ENCODE measurements at places on chromosomes 13 and 19. TPM values are rescaled to one million over a fixed set of nuclear protein-coding genes. Genes with fewer than 3 reads are reported as not detected.

The CD37 gene
- not detected for total RNA-seq

- no peak for DNase-seq
These were observed 1278.8 kb upstream of the MIR17HG start for GRCh38 chr13:90068658-90069057.

- DNase-seq: no peak
These were observed 96.6 kb downstream of the ELF1 start for GRCh38 chr13:40922437-40923040.

DNA sequence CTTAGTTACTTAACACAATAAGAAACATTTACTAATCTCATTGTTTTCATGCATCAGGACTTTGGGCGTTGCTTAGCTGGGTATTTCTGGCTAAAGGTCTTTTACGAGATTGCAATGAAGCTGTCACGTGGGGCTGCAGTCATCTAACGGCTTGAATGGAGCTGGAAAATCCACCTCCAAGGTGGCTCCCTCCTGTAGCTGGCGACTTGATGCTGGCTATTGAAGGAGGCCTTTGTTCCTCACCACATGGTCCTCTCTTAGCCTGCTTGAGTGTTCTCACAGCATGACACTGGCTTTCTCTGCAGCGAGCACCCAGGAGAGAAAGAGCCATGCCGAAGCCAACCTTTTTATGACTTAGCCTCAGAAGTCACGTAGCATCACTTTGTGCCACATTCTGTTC lies 92.0 kb downstream of the NHLRC3 start:
- DNase-seq: no peak

GRCh38 chr13:112643759-112644459 lies 45.9 kb upstream of the ATP11A start:
- no peak for DNase-seq
